ENCODE measurements at places on chromosomes 2 and 18.

DNA sequence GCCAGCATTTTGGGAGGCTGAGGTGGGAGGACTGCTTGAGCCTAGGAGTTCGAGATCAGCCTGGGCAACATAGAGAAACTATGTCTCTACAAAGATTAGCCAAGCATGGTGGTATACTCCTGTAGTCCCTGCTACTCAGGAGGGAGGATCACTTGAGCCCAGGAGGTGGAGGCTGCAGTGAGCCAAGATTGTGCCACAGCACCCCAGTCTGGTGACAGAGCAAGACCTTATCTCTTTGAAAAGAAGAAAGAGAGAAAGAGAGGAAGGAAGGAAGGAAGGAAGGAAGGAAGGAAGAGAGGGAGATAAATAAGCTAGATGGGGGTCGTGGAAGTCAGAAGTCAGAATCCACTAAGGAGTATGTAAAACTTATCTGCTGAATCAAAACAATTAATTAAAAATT, 16.2 kb downstream of the GPR75 start:
- DNase-seq: no peak

DNA sequence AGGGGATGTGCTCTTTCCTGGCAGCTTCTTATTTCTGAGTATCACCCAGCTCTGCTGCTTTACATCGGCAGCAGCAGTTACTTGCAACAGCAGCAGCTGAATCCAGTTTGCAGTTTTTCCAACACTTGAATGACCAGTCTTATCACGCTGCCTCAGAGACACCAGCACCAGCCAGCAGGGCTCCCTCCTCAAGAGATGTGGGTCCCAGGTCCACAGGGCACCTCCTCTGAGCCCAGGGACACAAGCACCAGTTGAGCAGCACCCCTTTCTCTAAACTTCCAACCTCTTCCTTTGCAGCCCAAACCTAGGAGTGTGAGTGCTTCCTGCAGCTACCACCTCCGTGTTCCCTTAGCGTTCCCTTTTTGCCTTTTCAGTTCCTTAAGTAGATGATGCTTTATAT, 50.4 kb upstream of the YPEL5 start:
- no peak for DNase-seq

DNA sequence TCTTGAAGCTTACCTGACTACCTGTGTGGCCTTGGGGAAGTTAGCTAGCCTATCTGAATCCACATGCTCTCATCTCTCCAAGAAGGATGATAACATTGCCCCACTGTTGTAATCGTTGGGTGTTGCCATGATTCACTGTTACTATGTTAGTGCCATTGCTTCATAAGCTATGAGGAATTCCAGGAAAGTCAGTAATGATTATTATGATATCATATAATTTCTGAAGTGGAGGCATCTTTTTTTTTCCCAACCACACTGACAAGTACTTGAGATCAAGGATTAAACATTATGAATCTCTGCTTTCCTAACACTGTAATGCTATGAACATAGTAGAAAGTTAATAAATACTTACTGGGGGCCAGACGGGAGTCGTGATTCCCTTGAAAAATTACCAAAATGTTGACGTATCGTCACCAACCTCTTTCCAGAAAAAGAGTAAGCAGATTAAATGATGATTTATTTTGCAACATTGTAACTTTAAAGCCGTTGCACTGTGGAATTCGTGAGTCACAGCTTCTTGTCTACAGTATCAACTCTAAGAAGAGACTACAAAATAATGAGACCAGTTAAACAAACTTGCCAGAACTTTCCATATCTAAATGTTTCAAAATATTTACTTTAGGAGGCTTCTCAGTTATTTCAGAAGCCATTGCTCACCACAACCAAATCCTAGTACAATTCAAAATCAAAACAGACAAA, 459.9 kb downstream of the PIK3C3 start:
- no peak for DNase-seq

GRCh38 chr18:25726298-25726697, 364.1 kb downstream of the SS18 start:
- peak; percentile 68 for DNase-seq

DNA sequence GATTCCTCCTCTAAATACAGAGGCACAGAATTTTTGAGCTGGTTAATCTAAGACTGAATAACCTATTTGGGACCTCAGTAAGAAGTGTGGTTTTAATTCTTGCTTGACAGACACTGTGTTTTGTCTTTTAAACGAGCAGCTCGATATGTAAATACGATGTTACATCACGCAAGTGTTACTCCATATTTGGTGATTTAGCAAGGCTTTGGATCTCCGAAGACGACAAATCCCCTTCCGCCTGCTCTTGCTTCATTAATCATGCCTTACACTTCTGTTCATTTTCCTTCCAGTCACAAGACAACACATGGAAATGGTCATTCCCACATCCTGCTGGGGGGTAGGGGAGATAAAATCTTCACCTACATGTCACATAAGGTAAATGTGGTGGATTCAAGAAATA, 9.4 kb downstream of the BCL11A start:
- DNase-seq: no peak

DNA sequence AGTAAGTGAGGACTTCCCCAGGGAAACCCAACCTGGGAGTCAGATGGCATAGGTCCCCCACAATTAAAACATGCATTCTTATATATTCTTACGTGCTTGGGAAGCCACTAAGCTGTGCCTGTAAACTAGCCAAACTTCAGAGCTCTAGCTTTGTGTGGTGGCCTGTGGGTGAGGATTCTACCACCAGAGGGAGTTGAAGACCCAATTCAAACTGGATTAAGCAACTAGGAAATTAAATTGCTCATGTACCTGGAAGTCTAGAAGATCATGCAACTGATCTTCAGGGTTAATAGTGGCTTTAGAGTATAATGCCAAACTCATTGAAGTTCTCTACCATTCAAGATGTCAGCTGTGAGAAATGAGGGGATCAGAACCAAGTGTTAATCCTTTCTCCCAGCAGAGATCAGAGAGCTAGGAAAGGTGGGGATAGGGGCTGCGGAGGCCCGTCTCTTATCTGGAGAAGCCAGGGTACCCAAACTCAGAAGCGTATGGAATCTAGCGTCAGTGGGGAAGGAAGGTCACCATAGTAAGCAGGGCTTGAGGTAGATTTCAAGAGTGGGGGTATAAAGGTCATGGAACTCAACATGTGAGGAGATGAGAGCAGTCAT, 53.2 kb upstream of the CCDC85A start:
- peak; percentile 3 for DNase-seq

DNA sequence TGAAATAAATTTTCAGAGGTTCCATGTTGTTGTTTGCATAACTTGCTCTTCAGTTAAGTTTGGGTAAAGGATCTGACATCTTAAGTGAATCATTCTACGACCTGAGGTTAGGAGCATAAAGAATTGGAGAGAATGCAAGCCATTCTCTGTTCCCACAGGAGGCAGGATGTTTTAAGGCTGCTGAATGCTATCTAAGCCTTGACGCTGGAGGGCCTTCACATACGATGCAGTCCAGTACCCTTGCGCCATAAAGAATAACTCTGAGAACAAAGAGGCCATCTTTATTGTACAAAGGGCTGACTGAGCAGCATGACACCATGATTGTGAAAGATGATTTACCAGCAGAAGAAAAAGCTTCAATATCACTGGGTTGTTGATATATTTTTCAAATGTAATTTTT, 198.4 kb downstream of the NYAP2 start:
- no peak for DNase-seq

DNA sequence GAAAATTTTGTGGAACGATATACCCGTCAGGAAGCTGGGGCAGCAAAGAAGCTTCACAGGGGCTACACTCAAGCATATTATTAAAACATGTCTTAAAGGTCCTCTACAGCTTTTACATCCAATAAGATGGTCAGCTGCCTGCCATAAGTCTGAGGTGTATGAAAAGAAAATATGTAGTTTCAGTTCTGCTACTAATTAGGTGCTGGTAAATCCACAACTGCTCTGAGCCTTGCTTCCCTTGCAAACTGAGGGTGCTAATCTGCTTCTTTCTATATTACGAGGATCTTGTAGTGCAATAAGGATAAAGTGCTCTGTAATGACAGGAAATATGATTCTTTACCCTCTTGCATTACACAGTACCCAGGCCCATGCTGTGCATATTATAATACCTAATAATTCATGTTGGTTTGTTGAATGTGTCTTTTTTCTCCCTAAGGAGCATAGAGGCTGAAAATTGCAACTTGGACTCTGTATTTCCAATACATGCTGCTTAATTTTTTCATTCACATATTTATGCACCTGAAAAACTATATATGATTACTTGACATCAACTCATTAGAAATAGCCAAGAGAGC, 14.5 kb upstream of the SLC8A1 start:
- no peak for DNase-seq

DNA sequence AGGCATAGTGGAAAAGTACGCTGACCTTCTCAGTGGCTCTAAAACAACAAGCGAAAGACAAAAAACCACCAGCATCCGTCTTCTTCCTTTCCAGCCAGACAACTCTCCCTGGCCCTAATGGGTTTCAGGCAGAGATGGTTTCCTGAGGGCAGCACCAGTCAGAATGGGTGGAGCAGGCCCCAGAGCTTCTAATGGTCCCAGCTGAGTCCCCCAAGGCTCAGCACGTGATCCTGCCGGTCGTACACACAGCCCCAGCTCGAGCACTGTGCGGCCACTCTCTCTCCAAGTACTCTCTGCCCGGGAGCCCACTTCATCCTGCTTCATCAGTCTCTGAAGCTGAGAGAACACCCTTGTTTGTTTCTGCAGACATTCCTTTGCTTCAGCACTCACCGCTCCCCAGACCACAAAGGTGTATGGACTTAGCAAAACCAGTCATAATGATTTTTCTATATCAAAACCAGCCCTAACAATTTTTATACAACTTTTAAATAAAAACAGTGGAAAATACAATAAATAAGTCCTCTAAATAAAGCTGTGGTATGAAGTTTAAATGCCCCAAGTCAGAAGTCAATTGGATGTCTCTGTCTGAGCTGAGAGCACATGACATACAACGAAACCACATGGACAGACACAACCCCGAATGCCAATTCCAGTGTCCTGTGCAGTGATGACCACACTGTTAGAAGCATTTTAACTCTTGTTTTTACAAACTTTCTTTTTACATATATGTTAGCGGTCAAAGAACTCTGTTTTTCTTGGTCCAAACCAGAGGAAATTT, 63.9 kb downstream of the PARD6G start:
- DNase-seq: no peak

GRCh38 chr18:6714010-6714409, 15.5 kb upstream of the ARHGAP28 start:
- DNase-seq: no peak

DNA sequence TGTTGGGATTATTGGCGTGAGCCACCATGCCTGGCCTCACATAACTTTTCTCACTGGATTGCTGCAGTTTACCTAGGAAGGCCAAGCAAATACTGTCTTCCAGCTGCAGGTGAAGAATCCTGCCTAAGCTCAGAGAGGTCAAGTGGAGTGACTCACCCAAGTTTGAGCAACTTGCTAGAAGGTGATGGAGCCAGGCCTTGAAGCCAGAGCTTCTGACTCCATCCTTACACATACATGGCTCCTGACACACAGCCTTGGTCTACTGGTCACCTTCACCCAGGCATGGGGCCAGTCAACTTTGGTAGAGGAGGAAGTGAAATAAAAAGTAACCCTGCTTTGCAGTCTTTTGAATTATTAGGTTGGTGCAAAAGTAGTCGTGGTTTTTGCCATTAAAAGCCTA, 93.5 kb downstream of the VWA3B start:
- no peak for DNase-seq

DNA sequence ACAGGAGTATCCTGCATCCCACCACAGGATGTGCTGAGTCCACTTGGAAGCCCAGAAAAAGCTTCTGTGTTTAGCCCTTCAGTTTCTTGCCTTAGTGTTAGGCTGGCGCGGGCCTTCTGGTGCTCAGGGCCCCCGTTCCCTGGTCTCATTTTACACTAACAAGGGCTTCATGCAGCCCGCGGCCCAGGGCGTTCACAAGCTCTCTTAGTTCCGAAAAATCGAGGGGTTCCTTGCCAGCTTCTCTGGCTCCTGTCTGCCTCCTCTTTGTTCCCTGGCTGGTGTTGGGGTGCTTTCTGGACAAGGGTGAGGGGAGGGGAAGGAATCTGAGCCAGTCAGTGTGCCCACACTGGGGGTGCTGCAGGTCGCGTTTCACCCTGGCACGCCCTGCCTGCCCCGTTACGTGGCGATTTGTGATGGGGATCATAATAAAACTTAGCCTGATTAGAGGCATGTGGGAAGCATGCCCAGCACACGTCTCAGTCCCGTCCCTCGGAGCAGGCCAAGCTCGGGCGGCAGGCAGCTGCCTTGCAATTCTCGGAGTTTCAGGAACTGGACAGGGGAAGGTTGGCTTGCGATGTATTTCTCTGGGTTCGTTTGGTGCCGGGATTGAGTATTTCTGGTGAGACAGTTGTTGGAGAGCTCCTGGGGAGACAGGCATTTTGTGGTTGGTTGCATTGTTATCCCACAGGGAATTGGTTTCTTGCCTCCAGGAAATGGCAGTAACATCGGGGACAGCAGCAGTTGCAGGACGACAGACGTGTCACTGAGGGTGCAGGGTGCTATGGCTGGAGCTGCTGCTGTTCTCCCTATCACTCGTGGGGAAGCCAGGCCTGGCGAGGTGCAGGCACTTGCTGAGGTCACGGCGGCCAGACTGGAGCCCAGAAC, 22.9 kb downstream of the SH3BP4 start:
- peak; percentile 16 for DNase-seq

DNA sequence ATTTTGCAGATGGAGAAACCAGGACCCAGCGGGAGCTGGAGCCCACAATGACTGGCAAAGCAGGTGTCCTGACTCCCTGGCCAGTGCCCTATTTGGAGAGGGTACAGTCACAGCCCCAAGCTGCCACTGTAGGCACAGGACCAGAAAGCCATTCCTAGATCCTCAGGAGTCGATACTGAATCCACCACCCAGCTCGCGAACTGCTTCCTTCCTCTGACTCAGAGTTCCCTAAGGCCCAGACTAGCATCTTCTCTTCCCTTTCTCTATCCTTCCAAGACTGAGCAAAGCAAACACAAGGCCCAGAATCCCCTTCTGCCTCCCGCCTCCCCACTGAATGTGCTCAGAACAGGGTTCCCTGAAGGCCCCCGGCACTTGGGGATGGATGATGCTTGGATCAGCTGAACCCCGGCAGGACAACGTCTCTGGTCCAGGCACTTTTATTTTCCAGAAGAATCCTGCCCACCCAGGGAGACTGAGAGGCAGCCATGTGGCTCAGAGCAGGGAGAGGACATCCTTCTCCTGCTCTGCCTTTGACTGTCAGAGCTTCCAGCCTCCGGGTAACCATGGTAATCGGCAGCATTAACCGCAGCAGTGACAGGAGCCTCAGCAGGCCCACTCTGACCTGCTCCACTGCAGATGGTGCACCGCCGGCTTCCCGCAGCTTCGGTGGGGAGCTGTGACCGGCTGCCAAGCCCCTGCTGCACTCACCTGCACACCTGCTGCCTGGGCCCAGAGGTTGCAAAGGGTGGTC, 34.8 kb upstream of the KLHL29 start:
- DNase-seq: no peak
